ENCODE measurements at places on chromosomes 1 and 21.

GRCh38 chr1:82830690-82831380 is 1030.1 kb downstream of the ADGRL2 start:
- DNase-seq, result no peak

DNA sequence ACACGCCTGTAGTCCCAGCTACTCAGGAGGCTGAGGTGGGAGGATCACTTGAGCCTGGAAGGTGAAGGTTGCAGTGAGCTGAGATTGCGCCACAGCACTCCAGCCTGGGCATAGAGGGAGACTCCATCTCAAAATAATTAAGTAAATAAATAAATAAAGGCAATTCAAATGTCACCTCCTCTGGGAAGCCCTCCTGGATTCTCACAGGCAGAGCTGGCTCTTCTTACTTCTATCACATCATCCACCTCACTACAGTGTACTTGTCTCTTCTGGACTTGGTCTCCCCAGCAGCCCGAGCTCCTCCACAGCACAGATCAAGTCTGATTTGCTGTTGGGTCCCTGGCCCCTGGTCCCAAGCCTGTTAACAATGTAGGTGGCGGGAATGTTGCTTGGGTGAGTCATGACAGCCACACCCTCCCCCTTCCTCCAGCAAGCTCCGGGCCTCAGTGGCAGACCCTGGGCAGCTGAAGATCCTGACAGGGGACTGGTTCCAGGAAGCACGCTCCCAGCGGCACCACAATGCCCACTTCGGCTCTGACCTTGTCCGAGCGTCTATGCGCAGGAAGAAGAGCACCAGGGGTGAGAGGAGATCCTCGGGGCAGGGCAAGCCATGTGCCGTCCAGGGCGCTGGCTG is 5.3 kb downstream of the SYTL1 start:
- DNase-seq, result peak; percentile 34

- no peak for DNase-seq
These were observed 300.0 kb upstream of the DEPDC1 start for GRCh38 chr1:68796888-68797287.

DNA sequence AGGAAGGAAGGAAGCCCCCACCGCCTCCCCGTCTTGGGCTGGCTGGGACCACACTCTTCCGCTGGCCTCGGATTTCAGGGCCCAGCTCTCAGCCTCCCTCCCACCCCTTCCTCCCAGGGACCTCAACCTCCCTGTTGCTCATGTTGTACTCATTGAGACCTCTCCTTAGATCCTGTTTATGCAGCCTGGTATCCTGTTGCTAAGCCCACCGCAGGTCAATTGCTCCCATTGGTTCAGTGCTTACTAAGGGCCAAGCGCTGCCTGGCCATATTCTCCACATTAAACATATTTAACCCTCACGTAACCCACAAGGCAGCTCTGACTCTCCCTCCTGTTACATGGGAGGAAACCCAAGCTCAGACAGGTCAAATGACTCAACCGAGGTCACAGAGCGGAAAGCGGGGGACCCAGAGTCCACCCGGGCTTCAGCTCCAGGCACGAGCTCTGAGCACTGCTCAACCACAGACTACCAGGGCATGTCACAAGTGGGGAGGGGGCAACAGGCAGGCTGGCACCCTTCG is 23.2 kb upstream of the H6PD start:
- peak; percentile 81 for DNase-seq

All from M059J (cell line).